ENCODE measurements at places on chromosomes 7 and 10.

GRCh38 chr7:70410134-70410750 is 721.7 kb upstream of the GALNT17 start:
- no peak for DNase-seq

GRCh38 chr10:113099431-113100183 is 149.6 kb downstream of the TCF7L2 start:
- DNase-seq, result no peak

GRCh38 chr10:76576276-76576962 is 1061.2 kb downstream of the KCNMA1 start:
- DNase-seq, result no peak

- DNase-seq, result no peak
Measured at GRCh38 chr7:64045301-64046040, at the start of gene ZNF727. TSS of gene ZNF727 (plus strand) at chr7:64045434. CDS start at chr7:64045622, 188 bp downstream.

DNA sequence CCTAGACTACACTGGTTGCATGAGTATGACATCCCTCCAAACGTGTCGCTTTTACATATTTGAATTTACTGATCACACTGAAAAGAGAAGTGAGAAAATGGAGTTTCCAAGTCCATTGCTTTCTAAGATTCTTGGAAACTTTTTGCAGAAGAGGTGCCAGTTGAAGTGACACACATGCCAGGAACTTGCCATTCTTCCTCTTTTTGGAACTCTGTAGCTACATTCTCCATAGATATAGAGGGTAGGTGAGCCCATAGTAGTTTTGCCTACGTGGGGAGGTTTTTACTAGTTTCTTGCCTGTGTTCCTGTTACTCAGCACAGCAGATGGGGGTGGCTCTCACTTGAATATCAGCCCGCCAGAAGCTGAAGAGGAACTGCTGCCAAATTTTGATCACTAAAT is 286.6 kb upstream of the NRP1 start:
- DNase-seq, result no peak

DNA sequence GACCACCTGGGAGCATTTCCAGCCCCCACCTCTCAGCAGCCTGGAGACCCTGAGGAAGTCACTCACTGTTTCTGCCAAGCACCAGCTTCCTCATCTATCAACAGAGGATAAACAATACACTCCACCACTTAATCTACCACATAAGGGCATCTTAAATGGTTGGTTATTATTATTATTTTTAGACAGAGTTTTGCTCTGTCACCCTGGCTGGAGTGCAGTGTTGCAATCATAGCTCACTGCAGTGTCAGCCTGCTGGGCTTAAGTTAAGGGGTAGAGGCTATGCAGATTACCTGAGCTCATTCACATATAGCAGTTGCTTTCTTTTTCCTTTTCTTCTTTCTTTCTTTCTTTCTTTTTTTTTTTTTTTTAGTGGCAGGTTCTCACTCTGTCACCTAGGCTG is 59.5 kb upstream of the ELN start:
- DNase-seq, result no peak

DNA sequence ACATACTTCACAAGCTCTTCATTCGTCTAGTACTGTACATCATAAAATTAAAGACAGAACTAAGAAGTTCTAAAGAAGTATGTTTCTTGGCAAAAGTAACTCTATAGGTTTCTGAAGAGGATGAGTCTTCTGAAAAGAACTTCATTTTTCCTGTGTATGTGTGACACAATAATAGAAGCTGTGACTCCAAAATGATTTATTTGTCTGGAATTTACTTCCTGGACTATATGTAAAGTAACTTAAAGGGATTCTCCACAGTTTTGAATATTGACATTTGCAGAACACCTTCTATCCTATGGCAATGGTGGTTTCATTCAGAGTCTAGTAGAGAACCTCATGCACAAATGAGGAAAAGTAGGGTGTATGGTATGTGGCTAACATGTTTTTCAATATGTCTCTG is 19.8 kb upstream of the CLDN12 start:
- no peak for DNase-seq

DNA sequence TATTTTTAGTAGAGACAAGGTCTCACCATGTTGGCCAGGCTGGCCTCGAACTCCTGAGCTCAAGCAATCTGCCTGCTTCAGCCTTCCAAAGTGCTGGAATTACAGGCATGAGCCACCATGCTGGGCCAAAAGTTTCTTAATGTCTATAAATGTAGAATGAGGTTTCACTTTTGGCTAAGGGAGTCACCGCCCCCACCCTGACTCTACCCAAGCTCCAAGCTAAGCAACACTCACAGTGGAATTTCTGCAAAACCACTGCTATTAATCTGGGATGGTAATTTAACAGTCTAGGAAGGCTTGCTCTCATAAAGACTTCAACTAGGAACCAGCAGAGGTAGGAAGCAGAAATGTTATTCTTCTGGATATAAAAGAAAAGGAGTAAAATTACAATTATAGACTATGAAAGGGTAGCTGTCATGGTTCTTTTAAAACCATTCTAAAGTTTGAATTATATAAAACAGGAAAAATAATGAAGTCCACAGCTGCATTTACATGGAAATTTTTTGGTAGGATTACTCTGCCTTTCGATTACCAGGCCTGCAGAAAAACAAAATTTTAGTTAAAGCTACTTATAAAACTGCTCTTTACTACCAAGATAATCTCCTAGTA is 211.6 kb downstream of the SFMBT2 start:
- DNase-seq, result no peak

DNA sequence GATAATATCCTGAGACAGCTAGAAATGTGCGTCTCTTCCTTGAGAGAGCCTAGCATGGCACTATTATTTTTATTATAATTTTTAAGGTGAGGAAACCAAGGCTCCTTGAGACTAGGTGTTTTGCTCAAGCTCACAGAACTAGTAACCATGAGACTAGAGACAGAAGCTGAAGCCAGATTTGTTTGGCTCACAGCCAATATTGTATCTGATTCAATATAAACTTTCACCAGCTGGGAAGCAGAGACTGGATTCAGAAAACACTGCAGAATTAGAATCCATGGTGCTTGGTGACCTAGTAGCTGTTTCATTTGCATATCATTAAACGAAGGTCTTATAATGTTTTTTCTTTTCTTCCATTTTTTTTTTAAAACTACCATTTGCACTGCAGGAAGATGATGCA is 64.4 kb downstream of the DNAJB9 start:
- DNase-seq, result no peak

- DNase-seq, result no peak
Measured at GRCh38 chr10:6973899-6974298, 393.8 kb upstream of the PRKCQ start.

DNA sequence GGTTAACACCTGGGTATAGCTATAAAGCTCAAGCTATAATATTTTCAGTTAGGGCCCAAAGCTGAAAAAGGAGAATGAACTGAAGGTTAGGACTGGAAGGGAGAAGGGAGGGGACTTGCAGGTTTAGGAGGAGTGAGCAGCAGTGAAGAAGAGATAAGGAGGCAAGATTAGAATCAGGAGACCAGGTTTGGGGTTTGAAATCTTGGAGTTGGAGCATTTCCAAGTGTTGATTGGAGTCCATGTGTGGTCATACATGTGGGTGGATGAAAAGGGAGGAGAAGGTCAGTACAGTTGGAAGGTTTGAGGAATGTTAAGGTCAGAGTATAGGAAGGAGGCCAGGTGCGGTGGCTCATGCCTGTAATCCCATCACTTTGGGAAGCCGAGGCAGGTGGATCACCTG is 8.6 kb upstream of the ANLN start:
- DNase-seq, result no peak

DNA sequence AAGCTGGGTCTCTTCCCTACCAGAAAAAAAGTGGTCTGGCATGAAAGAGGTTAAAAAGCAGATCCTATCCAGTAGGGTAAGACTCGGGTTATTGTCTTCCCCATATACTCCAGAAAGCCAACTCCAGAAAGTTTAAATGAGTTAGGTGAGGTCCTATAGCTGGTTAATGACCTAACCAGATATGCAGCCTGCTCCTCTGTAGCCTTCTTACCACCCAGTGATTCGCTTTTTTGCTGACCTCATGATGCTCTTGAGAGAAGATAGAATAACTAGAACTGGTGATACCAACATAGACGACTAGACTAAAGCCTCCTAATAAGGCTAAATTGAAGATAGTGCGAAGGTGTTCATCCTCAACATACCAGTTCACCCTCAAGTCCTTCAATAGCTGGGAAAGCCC is 675 bp upstream of the GIMAP1 start:
- DNase-seq, result no peak

DNA sequence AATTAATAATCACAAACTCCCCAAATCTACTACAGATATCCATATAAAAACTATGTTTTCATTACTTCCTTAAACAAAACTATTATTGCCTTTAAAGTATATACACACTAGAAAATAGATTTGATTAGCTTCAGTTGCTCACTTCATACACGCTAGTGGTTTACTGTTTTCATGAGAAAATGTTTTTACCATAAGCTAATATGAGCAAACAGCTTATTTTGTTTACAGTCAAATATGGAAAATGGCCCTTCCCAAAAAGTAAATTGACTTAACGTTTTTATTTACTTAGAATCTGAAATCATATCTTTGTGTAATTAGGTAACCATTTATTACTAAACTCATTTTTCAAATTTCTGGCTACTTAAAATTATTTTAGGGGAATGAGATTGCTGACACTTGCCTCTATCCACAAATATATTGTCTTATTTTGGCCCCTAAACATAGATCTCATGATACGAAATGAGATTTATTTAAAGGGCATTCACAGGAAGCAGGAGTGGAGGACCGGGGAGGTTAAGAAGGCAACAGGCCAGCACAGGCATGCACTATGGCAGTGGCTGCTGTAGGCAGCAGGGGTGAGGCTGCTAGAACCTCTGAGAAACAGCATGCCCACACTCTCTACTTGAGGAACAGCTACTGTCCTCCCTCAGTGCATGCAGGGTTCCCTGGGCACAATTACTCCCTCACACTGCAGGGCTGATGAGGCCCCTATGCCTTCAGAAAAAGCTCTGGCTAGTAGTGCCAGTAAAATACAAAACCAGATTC is 29.6 kb upstream of the SOSTDC1 start:
- no peak for DNase-seq

DNA sequence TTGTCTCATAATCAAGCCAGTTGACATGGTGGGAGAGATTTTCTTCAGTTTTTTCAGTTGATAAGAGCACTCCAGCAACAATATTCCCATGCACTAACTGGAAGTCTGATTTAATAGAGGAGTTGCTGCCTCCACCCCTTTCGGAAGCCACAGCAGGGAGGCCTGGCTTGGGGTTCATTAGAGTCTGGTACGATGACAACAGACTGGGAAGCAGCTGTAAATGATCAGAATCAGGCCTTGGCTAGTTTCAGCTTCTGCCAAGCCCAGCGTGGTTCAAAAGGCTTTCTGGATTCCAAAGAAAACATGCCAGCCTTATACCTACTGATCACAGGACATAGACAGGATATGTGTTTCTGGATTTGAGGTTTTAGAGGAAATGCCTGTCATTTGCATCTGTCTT is 274.0 kb downstream of the CSTF2T start:
- no peak for DNase-seq

- DNase-seq, result no peak
Measured at GRCh38 chr7:18390535-18390907, 105.0 kb upstream of the HDAC9 start.

DNA sequence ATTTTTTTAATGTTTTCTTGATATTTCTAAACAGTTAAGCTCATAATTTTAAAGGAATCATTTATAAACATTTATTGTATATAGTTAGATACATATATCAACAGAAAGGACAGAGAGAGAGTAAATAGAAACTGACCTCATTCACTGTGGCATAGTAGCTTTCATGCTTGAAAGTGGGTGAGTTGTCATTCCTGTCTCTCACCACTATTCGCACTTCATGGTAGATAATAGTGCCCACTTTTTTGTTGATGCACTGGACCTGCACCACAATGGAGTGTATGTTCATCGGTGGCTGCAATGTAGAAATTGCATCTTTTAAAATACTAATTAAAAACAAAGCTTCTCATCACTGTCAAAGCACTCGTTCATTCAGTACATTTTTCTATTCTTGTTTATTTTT is 432.0 kb downstream of the PCDH15 start:
- DNase-seq, result no peak
